ENCODE measurements at places on chromosomes 11 and 22.

DNA sequence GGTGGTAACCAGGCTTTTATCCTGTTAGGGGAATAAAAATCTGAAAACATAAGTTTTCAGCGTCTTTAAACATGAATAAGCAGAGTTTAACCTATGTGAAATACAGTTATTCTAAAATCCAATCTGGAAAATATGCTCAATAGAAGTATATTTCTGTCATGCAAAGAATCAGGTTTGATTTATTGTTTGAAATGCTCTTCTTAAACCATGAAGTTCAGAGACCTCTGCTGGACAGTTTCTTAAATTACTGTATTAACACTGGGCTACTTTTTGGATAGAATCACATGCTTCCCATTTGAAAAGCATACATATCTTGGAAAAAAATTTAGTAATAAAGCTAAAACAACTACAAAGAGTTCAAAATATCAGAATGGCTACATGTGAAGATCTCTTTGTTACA is 25.4 kb downstream of the APIP start:
- no peak for DNase-seq

GRCh38 chr11:82939456-82939855 is 37.9 kb downstream of the DDIAS start:
- no peak for DNase-seq

DNA sequence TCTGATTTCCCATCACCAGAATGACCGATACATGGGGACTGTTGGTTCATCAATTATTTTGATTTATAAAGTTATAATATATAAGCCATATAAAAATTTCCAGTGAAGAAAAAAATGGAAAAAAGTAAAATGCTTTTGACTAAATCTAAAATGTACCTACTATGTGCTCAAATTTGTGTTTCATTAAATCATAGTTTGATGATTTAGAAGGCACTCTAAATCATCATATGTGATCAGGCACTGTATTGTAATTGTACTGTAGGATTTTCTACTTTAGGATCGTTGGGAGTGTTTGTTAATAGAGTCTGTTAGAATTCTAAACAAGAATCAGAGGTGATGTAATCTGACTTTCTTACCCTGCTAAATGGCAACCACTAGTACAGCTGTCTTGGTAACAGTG is 2.4 kb downstream of the LIN7C start:
- DNase-seq = no peak

GRCh38 chr22:34462795-34463194 is 542.5 kb upstream of the LARGE1 start:
- no peak for DNase-seq

GRCh38 chr11:26142891-26143290 is 189.0 kb upstream of the ANO3 start:
- no peak for DNase-seq

DNA sequence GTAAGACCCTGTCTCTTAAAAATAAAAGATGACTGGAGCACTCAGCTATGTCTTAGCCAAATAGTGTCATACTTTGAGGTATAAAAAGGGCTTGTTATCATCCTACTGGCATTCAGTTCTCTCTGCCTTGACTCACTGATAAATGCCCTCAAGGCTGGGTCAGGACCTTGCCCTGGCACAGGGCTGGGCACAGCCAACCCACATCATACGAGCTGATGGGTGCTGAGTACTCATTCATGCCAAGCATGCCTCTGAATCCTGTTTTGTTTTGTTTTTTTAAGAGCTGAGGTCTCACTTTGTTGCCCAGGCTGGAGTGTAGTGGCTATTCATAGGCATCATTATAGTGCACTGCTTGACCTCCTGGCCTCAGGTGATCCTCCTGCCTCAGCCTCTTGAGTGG is 1.9 kb downstream of the SMTNL1 start:
- DNase-seq = no peak

GRCh38 chr11:11965192-11965591 is 43.2 kb downstream of the DKK3 start:
- no peak for DNase-seq

DNA sequence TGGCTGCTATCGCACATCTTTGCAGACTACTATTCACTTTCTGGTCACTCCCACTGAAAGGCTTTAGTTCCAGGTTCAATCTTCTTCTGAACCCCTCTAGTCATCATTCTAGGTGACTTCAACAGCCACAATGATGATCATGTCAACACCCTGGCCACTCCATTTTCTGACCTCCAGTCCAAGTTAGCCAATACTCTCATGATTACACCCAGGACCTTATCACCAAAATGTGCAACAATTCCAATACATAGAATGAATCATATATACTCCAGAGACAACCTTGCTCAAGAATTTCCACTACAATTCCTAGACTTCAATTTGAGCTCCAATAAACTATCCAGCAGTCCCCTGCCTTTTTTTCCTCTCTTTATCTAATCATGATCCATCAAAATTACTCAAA is 70.7 kb downstream of the PAK1 start:
- no peak for DNase-seq

DNA sequence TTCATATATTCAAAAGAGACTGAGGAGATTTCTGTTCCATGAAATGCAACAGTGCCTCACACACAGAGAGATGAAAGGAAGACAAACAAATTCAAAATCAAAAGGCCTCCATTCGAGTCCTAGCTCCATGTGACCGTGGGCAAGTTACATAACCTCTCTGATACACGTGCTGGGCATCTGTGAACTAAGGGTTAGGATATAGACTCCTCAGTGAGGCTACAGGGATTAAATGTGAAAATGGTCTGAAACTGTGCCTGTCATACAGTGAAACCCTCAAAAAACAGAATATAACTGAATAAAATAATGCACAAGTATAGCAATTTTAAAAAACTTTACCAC is 111.8 kb upstream of the MTMR2 start:
- no peak for DNase-seq

- DNase-seq = no peak
Measured at GRCh38 chr11:133381761-133382130, 150.6 kb downstream of the OPCML start.

DNA sequence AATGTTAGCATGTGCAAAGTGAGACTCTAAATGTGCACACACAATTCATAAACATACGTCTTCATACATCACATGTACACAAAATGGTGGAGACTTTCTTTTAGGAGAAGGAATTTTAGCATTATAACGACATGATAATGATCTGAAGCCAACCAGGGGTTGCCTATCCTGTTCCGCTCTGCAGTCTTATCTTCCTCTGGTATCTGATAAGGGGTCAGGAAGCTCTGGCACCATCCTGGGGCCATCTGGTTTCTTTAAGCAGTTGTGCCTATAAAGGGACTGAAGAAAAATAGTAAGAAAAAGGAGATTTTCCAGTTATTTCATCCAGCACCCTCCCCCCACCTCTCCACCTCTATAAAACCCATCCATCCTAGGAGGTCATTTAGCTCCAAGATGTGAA is 5.8 kb upstream of the NUP50 start:
- no peak for DNase-seq

DNA sequence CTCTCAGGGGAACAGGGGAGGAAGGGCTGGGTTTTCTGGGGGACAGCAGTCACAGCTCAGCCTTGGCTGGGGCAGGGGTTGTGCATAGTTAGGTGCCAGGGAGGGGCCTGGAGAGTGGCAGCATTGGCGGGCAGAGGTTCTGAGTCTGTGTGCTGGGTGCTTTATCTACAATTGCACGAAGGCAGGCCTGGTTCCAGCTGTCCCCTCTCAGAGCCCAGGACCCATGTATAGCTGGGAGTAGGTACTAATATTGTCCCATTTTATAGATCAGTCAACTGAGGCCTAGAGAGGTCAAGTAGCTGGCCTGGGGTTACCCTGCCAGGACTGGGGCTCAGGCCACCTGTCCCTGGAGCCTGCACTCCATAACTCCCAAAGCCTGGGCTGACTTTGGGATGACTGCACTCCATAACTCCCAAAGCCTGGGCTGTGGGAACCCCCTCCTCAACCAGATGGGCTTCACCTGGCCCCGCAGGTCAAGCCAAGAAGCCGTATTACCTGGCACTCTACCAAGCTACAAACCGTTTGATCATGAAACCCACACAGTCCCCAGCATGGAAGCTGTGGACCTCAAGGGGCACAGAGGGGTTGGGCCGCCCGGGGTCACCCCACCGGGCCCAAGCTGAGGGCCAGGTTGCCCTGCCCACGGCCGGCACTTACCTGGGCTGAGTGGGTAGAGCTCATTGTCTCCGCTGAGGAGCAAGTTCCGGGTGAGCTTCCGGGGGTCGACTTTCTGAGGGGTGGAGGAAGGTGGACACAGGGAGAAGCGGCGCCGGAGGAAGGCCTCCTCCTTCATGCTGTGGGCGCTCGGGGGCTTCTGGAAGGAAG is 36.5 kb downstream of the OSBPL5 start:
- no peak for DNase-seq

DNA sequence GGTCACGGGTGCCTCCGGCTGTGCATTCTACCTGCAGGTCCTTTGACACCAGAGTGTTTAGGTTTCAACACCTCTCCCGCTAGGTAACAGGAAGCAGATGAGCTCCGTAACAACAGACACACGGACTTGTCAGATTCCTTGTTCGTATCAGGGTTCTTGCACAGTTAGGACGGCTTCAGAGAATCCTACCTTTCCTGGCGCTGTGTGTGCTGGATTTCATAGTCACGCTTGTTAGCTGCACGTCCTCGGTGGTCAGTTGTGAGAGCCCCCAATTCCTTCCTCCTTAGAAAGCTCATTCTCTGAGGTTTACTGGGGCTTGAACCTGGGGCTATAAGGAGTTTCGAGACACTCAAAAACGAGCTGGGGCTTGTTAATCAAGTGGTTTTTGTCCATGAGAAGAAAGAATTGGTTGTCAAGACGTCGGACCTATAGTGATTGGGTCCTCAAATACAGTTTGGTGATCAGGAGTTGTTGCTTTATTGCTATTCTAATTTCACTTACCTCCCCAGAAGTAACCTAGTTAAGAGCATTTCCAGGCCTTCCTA is 664 bp downstream of the DDB2 start:
- DNase-seq = no peak

DNA sequence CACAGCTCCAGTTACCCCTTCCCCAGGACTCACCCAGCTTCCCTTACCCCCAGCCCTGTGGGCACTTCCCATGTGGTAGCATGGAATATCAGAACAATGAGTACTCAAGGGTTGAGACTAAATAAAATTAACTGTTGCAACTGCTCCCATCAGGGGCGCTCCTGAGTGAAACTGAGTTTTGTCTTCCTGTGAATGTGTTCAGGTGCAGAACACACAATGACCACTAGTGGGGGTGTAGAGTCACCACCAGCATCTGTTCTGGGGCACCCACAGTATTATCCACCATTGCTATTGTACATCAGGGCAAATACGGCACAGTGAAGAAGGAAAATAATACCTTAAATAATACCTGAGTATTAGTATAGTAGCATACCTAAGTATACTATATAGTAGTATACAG is 689.7 kb downstream of the TBC1D22A start:
- no peak for DNase-seq
